LNCaP clone FGC (cell line): ENCODE measurements at places on chromosomes 3 and 15.

GRCh38 chr3:187211532-187212195 lies 14.4 kb downstream of the RTP1 start:
- DNase-seq: no peak

GRCh38 chr15:55552926-55553325 lies 35.2 kb downstream of the PYGO1 start:
- no peak for DNase-seq

DNA sequence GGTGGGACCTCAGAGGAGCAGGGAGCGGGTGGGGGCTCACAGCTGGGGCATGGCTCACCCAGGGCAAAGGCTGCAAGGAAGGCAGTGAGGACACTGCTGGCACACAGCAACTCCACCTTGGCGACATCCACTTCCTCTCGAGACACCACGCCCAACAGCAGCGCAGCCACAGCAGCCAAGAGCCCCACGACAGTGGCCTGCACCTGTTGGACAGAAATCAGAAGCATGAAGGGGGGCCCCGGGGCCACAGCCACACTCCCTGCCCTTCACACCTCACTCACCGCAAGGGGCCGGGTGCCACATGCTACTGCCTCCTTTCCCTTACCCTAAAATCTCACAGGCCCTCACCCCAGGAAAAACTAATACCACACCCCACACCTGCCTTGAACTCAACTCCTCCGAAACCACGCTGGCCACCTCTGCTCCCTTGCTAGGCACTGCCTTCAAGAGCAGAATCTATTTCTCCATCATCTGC lies 57.3 kb downstream of the ROPN1B start:
- no peak for DNase-seq

DNA sequence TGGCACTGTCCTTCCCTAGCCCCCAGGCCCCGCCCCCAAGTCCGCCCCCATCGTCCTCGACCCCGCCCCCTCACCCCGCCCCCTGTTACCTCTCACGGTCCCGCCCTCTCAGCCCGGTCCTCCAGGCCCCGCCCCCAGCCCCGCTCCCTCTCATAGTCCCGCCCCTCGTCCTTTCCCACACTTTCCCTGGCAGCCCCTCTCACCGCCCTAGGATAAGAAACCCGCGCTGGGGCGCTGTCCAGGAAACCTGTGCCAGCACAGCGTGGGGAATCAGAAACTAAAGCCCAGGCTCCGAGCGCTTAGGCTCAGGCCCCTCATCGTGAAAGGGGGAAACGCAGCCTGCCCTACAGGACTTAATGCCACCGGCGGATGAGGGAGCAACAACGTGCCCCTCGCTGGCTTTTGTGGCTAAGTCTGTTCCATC lies 20.9 kb downstream of the TRPM1 start:
- DNase-seq: no peak

DNA sequence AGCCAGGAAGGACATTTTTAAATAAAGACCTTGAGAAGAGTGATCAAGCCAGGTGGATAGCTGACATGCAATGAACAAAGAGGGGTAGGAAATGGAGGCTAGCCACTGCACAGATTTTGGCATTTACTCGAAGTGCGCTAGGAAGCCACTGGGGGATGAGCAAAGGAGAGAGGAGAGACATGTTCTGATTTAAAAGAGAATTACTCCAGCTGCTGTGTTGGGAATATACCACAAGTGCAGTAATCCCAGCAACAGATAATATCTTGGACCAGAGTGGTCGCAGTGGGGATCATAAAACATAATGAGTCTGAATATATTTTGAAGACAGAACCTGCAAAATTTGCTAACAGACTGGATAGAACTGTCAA lies 19.9 kb downstream of the KPNA4 start:
- no peak for DNase-seq

GRCh38 chr3:59764171-59764570 lies 714.3 kb upstream of the CFAP20DC start:
- DNase-seq: no peak

- no peak for DNase-seq
These were observed 21.6 kb upstream of the PLXNA1 start for GRCh38 chr3:126961191-126961790.

DNA sequence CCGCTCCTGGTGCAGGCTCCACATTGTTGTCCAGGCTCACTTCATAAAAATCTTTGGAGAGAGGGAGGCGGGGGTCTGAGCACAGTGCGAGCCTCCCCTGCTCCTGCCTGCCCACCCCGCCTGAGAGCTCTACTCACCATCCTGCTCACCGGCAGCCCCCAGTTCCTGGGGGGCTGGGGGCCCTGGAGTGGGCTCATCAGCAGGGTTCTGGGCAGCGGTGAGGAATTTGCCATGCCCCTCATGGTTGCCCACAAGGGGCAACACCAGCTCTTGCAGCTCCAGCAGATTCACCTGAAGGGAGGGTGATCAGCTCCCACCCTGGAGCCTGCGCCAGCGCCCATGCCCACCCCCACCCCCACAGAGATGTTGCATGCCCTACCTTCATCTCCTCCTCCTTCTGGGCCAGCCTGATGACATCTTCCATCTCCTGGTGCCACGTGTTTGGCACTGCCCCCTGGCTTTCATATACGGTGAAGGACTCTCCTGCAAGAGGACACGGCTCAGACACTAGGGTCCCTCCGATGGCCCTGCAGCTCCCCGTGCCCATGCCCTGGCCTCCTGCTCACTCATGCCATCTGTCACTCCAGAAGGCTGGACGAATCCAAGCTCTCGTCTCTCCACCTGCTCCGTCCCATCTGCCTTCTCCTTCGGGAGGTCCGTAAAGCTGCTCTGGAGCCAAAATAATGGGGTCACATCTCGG lies 162.1 kb downstream of the TBC1D2B start:
- no peak for DNase-seq

DNA sequence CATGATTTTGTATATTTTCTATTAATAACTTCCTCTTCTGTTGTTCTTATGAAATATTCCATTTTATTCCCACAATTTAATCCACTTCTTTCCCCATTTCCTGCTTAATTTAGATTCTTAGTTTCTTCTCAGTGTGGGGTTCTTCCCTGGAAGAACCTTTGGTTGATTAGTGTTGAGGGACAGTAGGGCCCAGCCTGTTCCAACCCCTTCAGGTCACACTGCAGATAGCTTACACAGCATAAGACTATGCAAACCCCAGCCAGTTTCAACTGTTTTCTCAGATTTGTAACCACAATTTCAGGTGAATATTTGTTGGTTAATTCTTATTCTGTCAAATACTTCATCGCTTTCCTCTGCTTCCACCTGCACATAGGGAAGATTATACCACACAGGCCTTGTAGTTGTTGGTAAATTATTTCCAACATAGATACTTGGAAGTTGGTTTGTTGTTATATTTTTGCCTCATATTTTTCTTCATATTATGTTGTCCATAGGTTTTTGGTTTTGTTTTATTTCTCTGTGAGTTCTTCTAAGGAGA lies 34.7 kb downstream of the AADACL2 start:
- DNase-seq: no peak

DNA sequence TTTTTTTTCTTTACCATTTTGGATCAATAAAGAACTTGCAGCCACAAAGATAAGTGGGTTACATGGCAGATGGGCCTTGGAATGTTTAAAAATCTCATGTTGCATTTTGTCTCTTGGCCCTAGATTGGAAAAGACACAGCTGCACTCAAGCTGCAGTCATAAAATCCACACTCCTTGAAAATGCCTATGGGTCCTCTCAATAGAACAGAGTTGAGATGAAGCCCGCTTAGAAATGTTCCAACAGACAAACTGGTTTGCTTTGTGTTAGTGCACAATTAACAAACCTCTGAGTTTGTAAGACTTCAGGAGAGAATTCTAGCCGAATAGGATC lies 401.2 kb upstream of the CDIN1 start:
- DNase-seq: no peak

GRCh38 chr3:60319179-60319858 lies 931.9 kb downstream of the FHIT start:
- no peak for DNase-seq

DNA sequence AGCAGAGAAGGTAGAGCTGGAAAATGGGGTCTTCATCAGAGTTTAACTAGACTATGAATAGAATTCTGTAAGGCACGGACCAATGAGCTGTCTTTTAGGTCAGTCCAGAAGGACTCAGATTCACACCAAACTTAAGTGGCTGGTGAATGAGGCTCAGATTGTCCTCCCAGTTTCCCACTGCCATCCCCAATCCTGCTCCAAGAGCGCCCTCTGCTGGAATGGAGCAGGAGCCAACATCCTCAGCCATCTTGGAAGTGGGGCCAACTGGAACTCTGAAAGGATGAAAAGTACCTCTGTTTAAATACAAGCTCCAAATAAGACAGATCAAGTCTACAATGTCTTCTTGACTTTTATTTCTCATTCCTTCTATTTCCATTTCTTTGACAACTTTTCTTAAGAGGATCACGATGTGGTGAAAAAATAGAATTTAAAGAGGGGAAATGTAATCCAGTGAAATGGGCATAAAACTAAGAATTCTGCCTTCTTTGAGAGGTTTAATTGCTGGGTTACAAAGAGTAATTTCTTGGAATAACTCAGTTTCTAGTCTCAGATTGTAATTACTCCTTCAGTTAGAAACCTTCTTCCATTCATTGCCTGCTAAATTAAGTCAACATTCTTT lies 217.1 kb upstream of the TPRG1 start:
- DNase-seq: peak; percentile 54

DNA sequence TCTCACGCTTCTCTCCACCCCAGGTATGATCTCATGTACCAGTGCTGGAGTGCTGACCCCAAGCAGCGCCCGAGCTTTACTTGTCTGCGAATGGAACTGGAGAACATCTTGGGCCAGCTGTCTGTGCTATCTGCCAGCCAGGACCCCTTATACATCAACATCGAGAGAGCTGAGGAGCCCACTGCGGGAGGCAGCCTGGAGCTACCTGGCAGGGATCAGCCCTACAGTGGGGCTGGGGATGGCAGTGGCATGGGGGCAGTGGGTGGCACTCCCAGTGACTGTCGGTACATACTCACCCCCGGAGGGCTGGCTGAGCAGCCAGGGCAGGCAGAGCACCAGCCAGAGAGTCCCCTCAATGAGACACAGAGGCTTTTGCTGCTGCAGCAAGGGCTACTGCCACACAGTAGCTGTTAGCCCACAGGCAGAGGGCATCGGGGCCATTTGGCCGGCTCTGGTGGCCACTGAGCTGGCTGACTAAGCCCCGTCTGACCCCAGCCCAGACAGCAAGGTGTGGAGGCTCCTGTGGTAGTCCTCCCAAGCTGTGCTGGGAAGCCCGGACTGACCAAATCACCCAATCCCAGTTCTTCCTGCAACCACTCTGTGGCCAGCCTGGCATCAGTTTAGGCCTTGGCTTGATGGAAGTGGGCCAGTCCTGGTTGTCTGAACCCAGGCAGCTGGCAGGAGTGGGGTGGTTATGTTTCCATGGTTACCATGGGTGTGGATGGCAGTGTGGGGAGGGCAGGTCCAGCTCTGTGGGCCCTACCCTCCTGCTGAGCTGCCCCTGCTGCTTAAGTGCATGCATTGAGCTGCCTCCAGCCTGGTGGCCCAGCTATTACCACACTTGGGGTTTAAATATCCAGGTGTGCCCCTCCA lies 19.1 kb downstream of the TYRO3 start:
- no peak for DNase-seq

DNA sequence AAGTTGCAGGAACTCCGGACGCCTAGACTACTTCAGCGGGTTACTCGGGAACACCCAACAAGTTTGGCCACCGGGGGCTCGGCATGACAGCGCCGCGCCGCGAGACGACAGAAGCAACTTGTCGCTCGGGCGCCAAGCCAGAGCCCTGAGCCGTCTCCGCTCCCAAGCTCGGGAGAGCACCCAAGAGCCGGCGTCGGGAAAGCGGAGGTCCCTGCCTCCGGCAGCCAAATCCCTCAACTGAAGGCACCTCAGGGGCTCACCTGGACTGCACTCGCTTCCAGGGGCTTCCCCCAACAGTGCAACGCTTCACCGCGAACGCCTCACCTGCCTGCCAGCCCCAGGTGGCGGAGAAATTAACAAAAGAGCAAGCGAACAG lies 640 bp downstream of the MB21D2 start:
- DNase-seq: no peak

GRCh38 chr3:70974747-70975146 lies 608.8 kb downstream of the FOXP1 start:
- no peak for DNase-seq

GRCh38 chr15:101489237-101489598 lies 289 bp downstream of the PCSK6 start:
- no peak for DNase-seq

DNA sequence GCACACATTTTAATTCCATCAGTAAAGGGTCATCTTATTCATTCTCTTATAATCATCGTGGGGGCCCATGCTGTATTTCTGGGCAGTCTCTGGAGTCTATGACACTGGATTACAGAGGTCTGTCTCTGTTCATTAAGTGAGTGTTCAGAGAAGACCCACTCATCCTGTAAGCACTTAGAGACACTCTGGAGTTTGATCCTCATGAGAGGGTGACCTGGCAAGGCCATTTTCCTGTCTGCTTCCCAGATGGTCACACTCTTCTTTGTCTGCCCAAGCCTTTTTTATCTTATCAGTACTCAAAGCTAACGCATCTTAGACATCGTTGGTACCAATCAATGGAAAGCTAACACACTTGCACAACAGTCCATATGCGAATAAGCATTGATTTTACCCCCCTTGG lies 333.1 kb downstream of the RORA start:
- no peak for DNase-seq

DNA sequence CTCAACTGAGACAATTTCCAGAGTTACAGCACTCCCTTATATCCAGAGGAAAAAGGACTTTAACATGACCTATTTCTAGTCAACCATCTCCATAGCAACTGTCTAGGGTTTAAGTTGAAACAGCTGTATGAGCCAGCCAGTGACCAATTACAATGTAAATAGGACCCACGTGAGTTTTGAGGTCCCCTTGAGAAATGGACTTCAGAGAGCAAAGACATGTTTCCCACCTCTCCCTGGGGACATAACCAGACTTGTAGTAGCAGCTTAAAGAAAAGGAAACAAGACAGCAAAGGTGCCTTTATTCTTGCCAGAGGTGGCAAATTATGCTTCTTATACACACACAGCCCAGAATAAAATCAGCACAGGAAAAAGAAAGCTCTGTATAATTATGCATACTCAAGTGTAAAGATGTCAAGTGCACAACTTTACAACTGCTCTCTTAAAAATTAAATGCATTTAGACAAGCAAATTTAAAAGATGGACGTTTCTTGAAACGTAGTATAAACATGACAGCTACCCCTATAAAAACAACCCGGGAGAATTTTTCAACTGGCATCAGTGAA lies 40.2 kb downstream of the SUMF1 start:
- no peak for DNase-seq

GRCh38 chr3:17553080-17553479 lies 189.4 kb downstream of the TBC1D5 start:
- peak; percentile 68 for DNase-seq

DNA sequence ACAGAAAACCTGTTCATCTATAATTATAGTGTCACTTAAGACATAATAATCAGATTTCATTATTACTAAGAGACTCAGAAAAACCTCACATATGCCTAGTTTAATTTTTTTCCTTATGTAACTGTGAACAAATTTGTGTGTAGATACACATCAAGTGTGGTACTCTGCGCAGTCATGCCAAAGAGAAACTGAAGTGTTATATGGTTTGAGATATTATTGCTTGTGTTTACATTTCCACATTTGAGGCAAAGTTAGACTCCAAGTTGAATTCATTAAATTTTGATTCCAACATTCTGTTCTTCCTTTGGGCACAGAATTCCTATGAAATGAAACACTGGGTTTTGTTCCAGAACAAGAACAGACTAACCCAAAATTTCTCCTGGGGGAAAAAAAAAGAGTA lies 2.2 kb downstream of the MBNL1 start:
- DNase-seq: no peak

- DNase-seq: no peak
These were observed 29.1 kb upstream of the ELP6 start for GRCh38 chr3:47542471-47543173.
